ENCODE measurements at places on chromosomes 2 and 18.
A peak's percentile ranks its signal among the peaks of the same experiment; 100 is the strongest.

DNA sequence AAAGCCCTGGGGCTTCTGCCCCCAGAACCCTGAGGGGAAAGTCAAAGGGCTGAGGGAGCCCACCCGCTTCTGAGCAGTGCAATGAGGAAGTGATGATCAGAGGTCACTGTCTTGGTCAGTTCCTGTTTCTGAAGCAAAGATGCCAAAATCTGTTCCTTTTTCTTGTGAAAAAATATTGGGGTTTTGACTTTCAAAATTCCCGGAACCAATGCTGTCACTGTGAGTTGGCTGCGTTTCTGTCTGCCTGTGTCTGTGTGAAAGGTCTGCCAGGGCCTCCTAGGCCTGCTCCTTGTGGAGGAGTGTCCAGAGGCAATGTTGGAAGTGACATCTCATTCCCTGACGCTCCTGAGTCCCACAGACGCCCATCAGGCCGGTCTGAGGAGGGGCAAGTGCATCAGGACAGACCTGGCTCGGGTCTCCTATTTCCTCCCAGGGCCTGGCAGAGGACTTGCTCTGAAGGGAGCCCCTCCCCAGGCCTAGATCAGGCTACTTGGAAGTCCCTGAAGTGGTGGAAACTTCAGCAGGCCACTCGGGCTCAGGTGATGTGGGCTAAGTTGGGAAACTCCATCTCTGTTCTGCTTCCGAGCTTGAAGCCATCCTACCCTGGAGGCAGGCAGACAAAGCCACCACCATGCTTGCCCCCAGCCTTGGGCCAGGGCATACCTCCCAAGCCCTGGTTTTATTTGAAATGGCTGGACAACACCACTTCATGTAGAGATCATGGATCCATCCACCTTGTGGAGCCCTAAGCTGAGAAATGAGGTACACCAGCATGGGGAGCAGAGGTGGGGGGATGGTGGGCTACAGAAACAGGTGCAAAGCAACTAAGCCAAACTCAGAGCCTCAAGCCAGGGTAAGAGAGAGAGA, 51.0 kb downstream of the PKDCC start:
- no peaks in the 10 kb centered on the region for H3K36me3 ChIP-seq
- no peak for DNase-seq
- no peaks in the 10 kb centered on the region for H3K4me1 ChIP-seq

- H3K27me3 ChIP-seq: no peaks in the 10 kb centered on the region
- H3K36me3 ChIP-seq: no peaks in the 10 kb centered on the region
- no peak overlapping the region for H3K4me3 ChIP-seq
- DNase-seq: no peak
Observed at GRCh38 chr18:63042351-63042750, 277.2 kb downstream of the BCL2 start.

GRCh38 chr2:15633971-15634346, 42.3 kb downstream of the DDX1 start:
- H3K36me3 ChIP-seq: peaks cover 8% of the 10 kb centered on the region
- no peak overlapping the region for H3K27ac ChIP-seq
- no peak overlapping the region for H3K4me3 ChIP-seq
- no peaks in the 10 kb centered on the region for H3K4me1 ChIP-seq

DNA sequence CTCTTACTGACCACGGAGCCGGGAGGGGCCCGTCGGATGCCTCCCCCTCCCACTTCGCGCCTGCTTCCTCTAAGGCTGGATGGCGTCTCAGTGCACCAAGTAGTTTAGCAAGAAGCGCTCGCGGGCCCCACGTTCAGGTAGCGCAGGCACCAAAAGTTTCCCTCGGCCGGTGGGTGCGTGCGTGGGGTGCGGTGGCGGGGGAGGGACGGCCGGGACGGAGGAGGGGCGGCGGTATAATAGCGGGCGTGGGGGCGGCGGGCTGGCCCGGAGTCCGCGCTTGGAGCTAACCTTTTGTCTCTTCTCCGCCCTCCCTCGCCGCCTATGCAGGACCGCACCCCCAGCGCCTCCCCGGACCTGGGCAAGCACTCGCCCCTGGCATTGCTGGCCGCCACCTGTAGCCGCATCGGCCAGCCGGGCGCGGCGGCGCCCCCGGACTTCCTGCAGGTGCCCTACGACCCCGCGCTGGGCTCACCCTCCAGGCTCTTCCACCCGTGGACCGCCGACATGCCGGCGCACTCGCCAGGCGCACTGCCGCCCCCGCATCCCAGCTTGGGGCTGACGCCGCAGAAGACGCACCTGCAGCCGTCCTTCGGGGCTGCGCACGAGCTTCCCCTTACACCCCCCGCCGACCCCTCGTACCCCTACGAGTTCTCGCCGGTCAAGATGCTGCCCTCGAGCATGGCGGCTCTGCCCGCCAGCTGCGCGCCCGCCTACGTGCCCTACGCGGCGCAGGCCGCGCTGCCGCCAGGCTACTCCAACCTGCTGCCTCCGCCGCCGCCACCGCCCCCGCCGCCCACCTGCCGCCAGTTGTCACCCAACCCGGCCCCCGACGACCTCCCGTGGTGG, 1.0 kb downstream of the SP5 start:
- H3K4me1 ChIP-seq: peaks cover 10% of the 10 kb centered on the region
- DNase-seq: no peak
- H3K4me3 ChIP-seq: peak overlapping the region; percentile 12
- H3K27ac ChIP-seq: no peak overlapping the region
- no peaks in the 10 kb centered on the region for H3K36me3 ChIP-seq

DNA sequence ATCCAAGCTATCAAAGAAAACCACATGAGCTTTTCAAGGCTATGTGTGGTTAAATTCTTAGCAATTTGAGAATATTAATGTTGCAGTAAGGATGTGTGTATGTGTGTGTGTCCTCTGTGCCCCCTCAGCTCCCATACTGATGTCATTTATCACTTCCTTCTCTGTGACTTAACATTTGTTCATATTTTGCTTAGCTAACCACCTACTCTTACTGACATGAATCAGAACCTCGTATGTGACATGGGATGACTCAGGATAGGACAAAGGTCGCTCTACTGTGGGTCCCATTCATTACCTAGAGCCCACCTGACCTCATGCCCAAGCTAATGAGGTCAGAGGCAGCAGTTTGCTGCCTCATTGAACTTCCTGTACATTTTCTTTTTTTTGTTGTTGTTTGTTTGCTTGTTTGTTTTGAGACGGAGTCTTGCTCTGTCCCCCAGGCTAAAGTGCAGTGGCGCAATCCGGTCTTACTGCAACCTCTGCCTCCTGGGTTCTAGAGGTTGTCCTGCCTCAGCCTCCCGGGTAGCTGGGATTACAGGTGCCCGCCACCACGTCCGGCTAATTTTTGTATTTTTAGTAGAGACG, 36.3 kb downstream of the MOGAT1 start:
- peaks cover 5% of the 10 kb centered on the region for H3K4me1 ChIP-seq
- no peak overlapping the region for H3K4me3 ChIP-seq
- H3K27me3 ChIP-seq: no peaks in the 10 kb centered on the region
- no peak for DNase-seq
- no peaks in the 10 kb centered on the region for H3K36me3 ChIP-seq

- no peak overlapping the region for H3K27ac ChIP-seq
- H3K4me3 ChIP-seq: no peak overlapping the region
- no peaks in the 10 kb centered on the region for H3K27me3 ChIP-seq
- DNase-seq: no peak
- H3K4me1 ChIP-seq: peaks cover 2% of the 10 kb centered on the region
- H3K36me3 ChIP-seq: no peaks in the 10 kb centered on the region
Observed at GRCh38 chr2:39443009-39443408, 5.9 kb upstream of the MAP4K3 start.

DNA sequence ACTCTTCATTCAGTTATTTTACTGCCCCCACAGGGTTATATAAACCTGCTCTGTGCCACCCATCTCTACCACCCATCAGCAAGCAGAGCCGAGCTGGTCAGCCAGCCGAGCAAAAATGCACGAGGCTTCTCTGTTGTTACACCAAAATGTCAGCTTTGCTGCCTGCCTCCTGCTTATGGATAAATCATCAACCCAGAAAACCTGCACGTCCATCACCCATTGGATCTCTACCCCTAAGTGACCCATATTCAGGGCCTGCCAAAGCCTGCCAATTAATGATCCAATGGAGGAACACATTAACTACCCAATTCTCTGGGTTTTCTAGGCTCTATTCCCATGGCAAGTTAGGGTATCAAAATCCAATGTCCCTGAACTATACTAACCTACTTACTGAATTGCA, 365.5 kb upstream of the ACVR2A start:
- no peaks in the 10 kb centered on the region for H3K4me1 ChIP-seq
- no peak overlapping the region for H3K27ac ChIP-seq
- H3K36me3 ChIP-seq: no peaks in the 10 kb centered on the region
- no peak for DNase-seq
- no peaks in the 10 kb centered on the region for H3K27me3 ChIP-seq
- H3K4me3 ChIP-seq: no peak overlapping the region

- no peaks in the 10 kb centered on the region for H3K36me3 ChIP-seq
- no peak overlapping the region for H3K4me3 ChIP-seq
- H3K27ac ChIP-seq: no peak overlapping the region
- no peak for DNase-seq
Observed at GRCh38 chr2:221943076-221943810, 355.6 kb downstream of the PAX3 start.

- H3K36me3 ChIP-seq: no peaks in the 10 kb centered on the region
- H3K4me1 ChIP-seq: no peaks in the 10 kb centered on the region
- H3K4me3 ChIP-seq: no peak overlapping the region
- no peak for DNase-seq
Observed at GRCh38 chr2:222563106-222563718, 92.7 kb downstream of the FARSB start.

GRCh38 chr2:72109904-72110303, 37.8 kb downstream of the CYP26B1 start:
- H3K4me3 ChIP-seq: no peak overlapping the region
- H3K36me3 ChIP-seq: no peaks in the 10 kb centered on the region
- H3K4me1 ChIP-seq: no peaks in the 10 kb centered on the region

GRCh38 chr18:29540548-29540947, 1363.6 kb upstream of the CDH2 start:
- no peaks in the 10 kb centered on the region for H3K36me3 ChIP-seq
- H3K27ac ChIP-seq: no peak overlapping the region
- no peak overlapping the region for H3K4me3 ChIP-seq
- no peak for DNase-seq
- H3K27me3 ChIP-seq: no peaks in the 10 kb centered on the region

DNA sequence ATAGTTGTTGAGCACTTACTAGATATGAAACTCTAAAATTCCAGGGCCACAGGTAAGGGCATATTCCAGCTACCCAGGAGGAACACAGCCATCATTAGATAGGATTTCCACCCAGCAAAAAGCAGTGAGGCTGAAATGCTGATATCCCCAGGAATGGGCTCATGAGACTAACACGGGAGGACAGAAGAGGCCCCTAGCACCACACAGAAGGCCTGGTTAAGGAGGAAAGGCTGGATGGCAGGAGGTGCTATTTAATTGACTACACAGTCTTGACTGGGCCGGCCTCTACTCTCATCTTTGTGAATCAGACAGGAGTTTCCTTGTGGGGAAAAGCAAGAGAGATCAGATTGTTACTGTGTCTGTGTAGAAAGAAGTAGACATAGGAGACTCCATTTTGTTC, 61.7 kb downstream of the MRPL35 start:
- no peak for DNase-seq
- H3K27ac ChIP-seq: no peak overlapping the region
- no peaks in the 10 kb centered on the region for H3K36me3 ChIP-seq

DNA sequence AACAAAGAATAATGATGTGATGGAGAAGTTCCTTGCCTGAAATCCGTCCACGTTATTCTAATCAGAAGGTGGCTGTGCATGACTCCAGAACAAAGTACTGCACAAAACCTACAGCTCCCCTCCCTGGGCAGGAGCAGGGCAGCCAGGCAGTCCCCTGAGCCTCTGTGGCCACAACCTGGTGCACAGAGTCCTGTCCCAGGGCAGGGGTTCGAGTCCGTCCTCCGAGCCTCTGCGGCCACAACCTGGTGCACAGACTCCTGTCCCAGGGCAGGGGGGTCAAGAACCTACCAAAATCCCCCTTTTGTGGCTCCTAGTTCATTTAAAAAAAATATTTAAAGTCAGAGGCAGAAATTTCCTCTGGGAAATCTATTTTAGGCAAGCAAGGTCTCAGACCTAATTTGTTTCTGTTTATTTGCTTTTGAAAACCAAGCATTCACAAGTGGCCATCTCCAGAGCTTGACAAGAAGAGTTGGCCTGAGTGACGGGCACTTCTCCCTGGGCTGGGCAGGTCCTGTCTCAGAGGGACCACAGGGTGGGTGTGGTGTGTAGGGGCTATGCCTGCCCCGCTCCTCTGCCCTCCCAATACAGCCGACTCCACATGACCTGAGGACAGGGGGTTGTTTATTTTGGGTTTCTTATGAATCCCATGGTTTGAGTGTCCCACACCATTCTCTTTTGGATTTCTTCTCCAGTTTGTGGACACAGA, 255.9 kb upstream of the PXDN start:
- no peaks in the 10 kb centered on the region for H3K4me1 ChIP-seq
- no peak for DNase-seq
- H3K27me3 ChIP-seq: no peaks in the 10 kb centered on the region
- no peak overlapping the region for H3K4me3 ChIP-seq
- no peaks in the 10 kb centered on the region for H3K36me3 ChIP-seq
- no peak overlapping the region for H3K27ac ChIP-seq

- H3K27me3 ChIP-seq: no peaks in the 10 kb centered on the region
- no peak for DNase-seq
- no peak overlapping the region for H3K27ac ChIP-seq
- no peak overlapping the region for H3K4me3 ChIP-seq
- no peaks in the 10 kb centered on the region for H3K36me3 ChIP-seq
- H3K4me1 ChIP-seq: no peaks in the 10 kb centered on the region
Observed at GRCh38 chr2:200274116-200275075, 32.1 kb upstream of the SPATS2L start.

DNA sequence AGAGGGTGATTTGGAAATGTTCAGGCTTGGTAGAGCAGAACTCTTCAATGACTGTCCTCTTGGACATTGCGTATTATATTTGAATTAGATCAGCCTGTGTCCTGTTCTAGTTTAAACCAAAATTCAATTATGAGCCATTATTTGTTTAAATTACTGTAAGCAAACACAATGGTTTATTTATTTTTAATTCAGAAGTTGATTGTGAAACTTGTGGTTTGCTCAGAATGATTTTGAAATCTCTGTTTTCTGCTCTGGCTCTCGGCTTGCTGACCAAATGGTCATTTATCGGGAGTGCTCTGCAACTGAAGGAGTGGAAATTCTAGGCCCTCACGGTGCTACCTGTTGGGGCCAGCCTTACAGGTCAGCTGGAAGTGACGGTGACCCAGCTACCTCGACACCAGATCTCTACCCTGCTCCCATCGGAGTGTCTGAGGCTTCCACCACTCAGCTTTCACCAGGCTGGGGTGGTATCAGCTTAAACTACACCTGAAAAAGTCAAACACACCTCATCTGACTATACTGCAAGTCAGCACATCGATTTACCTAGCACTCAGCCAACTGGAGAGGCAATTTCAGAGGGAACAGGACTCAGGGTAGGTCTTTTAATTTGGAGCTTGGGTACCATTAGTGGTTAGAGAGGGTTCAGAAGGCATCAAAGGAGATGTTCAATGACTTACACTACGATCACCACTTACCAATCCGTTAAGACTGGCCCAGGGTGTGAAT, 36.8 kb upstream of the GPD2 start:
- peak overlapping the region; percentile 83 for H3K4me3 ChIP-seq
- no peaks in the 10 kb centered on the region for H3K36me3 ChIP-seq
- no peaks in the 10 kb centered on the region for H3K27me3 ChIP-seq
- DNase-seq: no peak
- H3K4me1 ChIP-seq: no peaks in the 10 kb centered on the region
